Fibroblast of lung (primary cell): ENCODE measurements at places on chromosomes 7 and 10. TPM values are rescaled to one million over a fixed set of nuclear protein-coding genes. Genes with fewer than 3 reads are reported as not detected.
A peak's percentile ranks its signal among the peaks of the same experiment; 100 is the strongest.

DNA sequence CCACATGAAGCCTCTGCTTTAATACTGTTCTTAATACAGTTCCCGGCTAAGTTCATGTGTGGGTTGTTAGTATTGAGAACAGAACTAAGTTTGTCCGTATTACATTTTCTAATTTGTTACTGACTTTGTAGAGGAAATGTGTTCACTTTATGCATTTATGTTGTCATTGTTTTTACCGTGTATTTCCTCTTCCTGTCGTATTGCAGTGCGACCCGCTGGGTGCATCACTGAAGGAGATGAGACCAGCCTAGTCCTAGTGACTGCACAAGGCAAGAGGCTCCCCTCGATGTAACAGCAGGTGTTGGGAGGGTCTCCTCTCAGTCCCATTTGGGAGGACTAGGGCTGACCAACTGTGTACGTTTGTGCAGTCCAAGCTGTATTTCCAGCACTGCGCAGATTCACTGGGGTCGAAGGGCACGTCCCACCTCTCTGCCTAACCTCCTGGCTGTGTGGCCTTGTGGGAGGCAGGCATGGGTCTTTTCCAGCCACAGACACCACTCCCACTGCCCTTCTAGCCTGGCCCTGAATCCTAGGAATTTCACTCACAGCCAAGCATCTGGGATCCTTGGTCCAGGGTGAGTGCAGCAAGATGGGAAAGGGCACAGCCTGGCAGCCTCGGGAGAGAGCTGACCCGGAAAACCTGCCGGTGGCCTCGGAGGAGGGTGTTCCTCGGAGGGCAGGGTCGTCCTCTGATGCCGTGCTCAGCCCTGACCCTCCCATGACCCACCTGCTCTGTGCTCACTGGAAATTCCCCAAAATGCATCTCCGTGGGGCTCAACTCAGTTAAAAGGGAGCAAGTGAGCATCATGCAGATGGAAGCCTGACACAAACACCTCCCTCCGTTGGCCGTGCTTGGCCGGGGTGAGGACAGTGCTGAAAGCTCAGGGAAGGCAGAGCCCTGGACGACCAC lies 63.9 kb upstream of the FAM20C start:
- DNase-seq = no peak

GRCh38 chr7:45451342-45452035 lies 122.7 kb upstream of the ADCY1 start:
- DNase-seq = no peak

DNA sequence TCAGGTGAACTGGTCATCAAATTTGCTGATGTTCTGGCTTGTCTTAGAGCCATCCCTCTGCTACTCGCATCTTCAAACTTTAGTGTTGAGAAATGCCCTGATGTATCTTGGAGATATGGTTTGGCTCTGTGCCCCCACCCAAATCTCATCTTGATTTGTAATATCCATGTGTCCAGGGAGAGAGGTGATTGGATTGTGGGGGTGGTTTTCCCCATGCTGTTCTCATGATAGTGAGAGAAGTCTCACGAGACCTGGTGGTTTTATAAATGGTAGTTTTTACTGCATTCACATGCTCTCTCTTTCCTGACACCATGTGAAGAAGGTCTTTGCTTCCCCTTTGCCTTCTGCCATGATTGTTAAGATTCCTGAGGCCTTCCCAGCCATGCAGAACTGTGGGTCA lies 74.0 kb upstream of the AFAP1L2 start:
- no peak for DNase-seq

CYP3A5 gene
- 8.2 and 12.4 TPM in 2 replicates for total RNA-seq

GRCh38 chr10:18142151-18142550 lies 1.9 kb downstream of the CACNB2 start:
- DNase-seq = no peak

GRCh38 chr7:78073609-78074382 lies 275.2 kb downstream of the PHTF2 start:
- DNase-seq = peak; percentile 46

DNA sequence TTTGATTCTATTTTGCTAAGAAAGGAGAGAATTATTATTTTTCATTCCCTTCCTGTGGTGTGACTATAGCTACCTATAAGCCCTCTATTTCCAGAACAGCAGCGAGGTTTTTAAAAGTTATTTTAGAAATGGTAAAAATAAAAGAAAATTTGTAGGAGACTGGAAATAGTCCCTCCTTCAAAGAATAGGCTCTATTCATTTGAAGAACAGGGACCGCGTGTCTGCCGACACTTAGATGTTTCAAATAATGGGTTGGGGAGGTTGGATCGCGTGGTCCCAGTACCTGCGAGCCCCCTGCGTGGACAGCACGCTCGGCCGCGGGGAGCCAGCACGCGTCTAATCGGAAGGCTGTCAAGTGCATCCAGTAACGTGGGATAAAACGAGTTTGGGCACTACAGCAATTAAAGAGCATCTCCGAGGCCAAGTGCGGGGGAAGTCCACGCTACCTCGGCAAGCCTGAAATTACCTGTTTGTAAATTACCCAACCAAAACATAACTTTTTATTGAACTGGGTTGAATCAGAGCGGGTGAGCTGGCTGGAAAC lies 1.0 kb downstream of the CACNA2D1 start:
- peak; percentile 25 for DNase-seq

GRCh38 chr10:132332433-132332754 lies 401 bp downstream of the LRRC27 start:
- no peak for DNase-seq

DNA sequence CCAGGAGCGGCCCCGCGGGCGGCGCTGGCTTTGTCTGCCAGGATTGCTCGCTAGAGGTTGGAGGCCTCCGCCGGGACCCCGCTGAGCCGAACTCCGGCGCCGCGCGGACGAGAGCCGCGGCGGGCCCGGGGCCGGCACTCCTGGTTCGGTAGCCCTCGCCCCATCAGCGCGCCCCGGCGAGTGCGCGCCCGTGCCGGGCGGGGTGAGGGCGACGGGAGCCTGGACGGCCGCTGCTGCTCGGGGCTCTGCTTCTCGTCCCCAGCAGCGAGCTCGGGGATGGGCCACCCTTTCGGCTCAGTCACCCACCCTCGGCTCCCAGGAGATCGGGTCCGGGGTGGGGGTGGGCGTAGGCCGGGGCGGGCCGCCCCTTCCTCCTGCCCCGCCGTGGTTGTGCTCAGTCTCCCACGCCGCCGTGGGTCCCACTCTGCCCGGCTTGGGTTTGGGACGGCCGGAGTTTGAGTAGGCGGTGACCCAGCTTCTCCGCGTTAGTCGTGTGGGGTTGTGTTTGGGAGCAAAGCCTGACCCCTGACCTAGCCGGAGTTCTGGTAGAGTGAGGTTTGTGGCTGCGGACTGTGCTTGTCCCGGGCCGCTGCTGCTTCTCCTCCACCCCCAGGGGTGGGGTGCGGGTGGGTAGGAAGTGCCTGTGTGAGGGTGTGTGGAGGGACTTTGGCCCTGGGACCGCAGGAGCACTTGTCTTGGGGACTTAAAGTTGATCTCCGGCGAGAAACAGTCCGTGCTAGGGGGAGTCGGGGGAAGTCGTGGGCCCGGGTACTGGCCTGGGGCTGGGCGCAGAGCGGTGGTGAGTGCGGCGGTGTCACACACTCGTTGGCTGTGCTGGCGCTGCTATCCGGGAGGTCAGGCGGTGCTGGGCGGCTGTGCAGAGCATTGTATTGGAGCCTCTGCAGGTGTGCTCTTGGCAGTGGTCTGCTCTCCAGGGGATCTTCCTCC lies 677 bp downstream of the TSPAN14 start:
- peak; percentile 42 for DNase-seq

DNA sequence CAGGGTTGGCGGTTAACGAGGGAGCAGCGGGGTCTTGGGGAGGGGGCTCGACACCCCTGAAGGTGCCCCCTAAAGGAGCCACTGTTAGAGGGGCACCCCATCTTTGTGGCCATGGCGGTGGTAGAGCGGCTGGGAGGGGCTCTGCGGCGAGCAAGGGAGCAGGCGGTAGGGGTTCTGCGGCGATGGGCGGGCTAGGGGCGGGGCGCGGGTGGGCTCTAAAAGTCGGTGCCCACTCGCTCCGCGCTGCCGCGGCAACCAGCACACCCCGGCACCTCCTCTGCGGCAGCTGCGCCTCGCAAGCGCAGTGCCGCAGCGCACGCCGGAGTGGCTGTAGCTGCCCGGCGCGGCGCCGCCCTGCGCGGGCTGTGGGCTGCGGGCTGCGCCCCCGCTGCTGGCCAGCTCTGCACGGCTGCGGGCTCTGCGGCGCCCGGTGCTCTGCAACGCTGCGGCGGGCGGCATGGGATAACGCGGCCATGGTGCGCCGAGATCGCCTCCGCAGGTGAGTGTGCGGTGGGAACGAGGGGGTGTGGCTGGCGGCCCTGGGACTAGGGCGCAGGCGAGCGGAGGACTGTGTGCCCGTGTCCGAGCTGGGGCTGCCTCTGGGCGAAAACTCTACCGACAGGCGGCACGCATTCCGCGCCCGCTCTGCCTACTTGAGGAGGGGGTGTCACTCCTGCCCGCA lies at the start of gene MEST:
MEST (plus strand) TSS at position 245 of the 682 bp plus-strand sequence; CDS start at position 474, 229 bp downstream.
- peak; percentile 15 for DNase-seq

DNA sequence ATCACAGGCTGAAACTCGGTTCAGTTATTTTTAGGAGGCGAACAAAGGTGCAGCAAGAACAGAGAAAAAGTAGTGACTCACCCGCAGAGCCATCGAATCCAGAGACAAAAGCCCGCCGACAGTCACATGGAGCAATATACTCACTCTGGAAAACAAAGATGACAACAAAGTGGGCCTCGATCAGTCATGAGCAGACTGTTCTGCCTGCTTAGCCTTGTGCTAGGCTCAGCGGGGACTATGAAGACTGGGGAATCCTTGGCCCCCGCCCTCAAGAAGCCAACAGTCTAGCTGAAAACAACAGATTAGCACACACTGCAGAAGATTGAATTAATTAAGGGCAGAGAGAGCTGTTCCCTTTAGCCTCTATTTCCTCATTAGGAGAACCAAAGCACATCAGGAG lies 30.4 kb downstream of the XPNPEP1 start:
- DNase-seq = no peak

PLXNA4 gene
- total RNA-seq = 1.2 and 1.8 TPM in 2 replicates

GRCh38 chr7:7384228-7384627 lies 151.4 kb downstream of the COL28A1 start:
- DNase-seq = no peak

GRCh38 chr10:111098679-111099437 lies 22.0 kb downstream of the ADRA2A start:
- DNase-seq = no peak

- DNase-seq = peak; percentile 75
These were observed 2.5 kb downstream of the TES start for GRCh38 chr7:116212869-116213268.

ASZ1 gene
- not detected in 2 replicates for total RNA-seq

MRPS24 gene
- total RNA-seq = 75.8 and 105 TPM in 2 replicates

DNA sequence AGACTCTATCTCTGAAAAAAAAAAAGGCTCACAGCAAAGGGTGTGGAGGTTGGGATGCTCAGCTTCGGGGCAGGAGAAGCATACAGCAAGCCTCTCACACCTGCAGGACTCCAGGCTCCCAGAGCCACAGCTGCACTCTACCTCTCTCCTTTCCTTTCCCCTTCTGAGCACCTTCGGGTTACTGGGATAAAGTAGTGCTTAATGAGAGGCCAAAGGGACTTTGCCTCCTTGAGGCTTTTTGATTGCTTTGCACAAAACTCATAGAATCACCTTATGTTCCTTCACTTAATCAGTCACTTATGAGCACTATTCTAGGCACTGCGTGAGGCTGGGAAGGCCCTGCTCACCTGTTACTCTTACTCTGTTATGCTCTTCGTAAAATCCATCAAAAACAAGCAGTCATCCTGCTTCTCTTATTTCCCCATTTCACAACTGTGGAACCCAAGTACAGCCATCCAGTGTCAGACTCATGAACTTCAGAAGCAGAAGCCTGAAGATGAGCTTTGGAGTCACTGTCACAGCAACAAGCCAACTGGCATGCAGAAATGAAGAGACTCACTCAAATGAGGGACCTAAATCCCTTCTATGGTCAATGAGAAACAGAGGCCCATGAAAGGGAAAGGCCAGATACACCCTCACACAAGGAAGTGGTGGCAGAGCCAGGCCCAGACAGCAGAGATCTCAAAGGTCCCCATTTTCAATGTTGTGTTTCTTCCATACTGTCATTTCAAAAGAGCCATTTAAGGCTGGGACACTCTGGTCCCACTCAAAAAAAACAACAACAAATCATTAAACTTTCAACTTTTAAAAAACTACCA lies 205.4 kb downstream of the KCNMA1 start:
- DNase-seq = no peak

DNA sequence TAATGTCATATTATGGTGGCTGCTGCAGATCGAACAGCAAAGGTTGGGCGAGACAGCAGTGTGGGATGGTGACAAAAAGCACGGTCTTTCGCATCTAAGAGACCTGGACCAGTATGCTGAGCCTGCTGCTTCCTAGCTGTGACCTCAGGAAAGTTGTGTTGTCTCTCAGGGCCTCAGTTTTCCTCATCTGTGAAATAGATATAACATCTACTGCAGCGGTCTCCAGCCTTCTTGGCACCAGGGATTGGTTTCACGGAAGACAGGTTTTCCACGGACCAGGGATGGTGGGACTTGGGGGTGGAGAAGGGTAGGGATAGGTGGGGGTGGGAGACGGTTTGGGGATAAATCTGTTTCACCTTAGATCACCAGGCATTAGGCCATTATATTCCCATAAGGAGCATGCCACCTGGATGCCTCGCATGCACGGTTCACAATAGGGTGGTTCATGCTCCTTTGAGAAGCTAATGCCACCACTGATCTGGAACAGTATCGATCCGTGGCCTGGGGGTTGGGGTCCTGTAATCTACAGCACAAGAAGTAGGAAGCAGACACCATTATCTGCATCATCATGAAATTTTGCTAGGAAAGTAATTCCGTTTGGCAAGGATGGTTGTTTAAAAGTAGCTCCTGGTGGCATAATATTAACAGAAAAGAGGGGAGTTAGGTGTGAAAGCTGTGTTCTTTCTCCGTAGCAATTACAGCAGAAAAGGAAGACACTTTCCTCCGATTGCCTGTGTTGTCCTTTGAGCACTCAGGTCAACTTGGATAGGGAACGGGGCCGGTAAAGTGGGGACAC lies 10.8 kb downstream of the KLF6 start:
- DNase-seq = peak; percentile 70

GRCh38 chr10:127216274-127216673 lies 19.9 kb upstream of the INSYN2A start:
- DNase-seq = no peak

- no peak for DNase-seq
These were observed 657.0 kb downstream of the SDK1 start for GRCh38 chr7:3958109-3958483.

ZSCAN25 gene
- 10.2 and 10.5 TPM in 2 replicates for total RNA-seq

HIPK2 gene
- total RNA-seq = 9.2 and 11.1 TPM in 2 replicates

DNAJC2 gene
- 13.6 and 15.0 TPM in 2 replicates for total RNA-seq

LIPJ gene
- total RNA-seq = under 0.01 and 0.26 TPM in 2 replicates

FEZF1 gene
- total RNA-seq = not detected in 2 replicates
